ENCODE measurements at places on chromosomes 2 and 18.

DNA sequence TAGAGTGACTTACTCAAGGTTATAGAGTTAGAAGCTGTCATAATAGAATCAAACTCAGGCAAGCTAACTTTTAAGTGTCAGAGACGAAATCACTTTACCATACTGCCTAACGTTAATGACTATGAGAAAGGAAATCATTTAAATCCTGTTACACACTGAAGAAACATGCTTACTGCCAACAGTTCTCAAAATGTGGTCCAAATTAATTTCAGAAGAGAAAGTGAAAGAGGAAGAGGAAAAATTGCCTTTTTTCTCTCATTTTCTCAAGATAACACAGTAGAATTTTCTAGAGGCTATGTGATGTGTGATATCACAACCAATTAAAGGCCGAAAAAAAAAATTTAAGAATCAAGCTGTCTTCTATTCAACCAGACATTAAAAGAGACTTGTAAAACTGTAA, 1362.7 kb upstream of the CHAC2 start:
- no peak for DNase-seq

DNA sequence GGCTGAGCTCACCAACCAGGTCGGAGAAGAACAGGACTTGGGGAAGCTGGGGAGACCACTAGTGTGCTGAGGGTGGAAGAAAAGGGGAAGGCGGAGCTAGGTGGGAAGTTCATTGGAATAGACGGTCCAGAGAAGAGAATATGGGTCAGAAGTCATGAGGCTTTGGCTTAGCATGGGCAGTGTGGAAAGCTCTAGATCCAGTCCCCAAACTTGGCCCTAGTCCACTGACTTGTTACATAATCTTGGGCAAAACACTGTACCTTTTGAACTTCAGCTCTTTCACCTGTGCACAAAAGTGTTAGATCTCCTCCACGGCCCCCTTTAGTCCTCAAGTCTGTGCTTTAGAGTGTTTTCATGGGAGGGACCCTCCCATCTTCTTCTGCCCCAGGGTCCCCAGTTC, 10.7 kb downstream of the GCKR start:
- DNase-seq = no peak

DNA sequence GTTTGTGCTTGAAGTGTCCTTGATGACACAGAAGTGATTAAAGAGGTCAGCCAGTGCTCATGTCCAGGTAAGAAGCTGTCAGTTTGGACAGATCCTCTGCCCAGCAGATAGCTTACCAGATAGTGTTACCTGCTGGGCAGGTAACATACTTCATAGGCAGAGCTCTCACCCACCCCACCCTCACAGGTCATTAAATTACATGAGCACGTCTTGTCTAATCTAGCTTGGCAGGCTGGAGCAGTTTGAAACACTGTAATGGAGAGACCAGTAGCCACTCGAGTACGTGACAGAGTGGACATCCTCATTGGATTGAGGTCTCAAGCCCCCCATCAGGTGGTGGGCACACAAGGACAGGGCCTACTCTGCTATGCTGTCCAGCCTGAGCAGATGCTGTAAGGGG, 27.1 kb downstream of the TTC32 start:
- DNase-seq = no peak

- no peak for DNase-seq
These were observed 93.4 kb upstream of the SIX2 start for GRCh38 chr2:45102579-45103117.
